ENCODE measurements at places on chromosomes 11 and 22.

GRCh38 chr11:69773626-69774353 lies 1.4 kb downstream of the FGF4 start:
- DNase-seq = no peak

DNA sequence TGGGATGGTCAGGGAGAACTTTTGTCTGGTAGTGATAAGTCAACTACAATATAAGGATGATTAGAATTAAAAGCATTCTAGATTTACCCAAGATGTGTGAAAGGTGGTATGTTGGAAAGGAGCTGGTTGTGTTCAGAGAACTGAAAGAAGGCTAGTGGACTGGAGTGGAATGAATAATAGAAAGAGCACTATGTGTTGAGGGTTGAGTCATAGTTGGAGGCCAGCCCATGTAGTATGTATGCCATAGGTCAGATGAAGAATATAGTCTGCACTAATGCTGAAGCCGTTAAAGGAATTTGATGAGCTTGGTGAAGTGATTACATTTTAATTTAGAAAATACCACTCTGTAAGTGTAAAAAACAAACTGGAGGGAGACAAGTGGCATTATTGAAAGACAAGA lies 514.1 kb downstream of the CNTN5 start:
- DNase-seq = peak; percentile 44

DNA sequence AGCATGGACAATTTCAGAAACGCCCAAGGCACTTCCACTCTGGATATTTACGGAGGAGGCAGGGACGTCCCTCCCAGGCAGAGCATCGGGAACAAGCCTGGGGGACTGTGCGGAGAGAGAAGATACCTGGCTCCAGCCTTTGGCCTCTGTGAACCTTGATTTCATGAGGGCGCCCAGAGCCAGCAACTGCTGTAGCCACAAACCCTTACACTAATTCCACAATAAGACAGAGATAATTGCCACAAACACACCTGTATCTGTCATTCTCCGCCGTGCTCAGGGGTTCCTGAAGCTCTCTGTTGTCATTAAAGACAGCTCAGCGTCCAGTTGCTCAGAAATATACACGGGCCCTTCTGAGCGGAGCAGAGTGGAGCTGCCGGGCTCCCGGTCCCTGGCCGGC lies 1292.1 kb downstream of the TBC1D22A start:
- DNase-seq = no peak

DNA sequence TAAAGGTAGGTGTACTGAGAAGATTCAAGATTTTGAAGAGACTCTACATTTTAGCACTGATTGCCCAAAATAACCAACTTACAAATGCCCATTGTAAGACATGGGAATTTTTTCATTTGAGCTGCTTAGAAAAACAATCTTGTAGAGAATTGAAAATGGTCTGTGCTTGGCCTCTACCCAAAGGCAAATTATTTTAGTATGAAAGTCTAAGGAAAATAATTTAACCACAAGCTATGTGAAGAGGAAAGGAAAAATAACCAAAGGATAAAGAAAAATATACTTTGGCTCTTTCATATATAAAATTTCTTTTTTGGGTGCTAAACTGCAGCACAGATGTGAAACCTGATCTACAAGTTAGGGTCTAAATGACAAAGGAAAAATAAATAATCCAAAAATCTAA lies 54.9 kb downstream of the ME3 start:
- peak; percentile 88 for DNase-seq

DNA sequence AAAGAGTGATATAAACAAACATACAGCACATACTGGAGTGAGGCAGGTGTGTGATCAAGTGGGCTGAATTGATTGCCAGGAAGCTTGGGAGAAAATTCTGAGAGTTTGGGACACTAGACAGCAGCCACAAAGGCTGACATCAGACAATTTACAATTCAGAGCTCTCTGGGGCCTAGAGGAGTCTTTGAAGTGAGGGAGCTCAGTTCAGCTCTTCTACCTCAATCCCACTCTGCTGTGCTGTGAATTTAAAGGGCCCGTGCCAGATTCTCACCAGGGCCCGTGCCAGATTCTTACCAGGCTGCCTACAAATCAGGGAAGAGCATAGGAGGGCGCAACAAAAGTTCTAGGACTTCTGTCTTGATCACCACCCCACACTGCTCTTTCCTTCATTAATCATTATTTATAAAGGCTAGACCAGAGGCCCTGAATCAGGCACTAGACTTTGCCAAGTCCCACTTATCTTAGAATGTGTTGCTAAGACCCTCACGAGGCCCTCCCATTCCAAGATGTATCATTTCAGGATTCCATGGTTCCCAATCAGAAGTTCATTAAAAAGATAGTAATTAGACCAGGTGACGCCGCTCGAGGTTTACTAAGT lies 112.4 kb downstream of the KIRREL3 start:
- no peak for DNase-seq

DNA sequence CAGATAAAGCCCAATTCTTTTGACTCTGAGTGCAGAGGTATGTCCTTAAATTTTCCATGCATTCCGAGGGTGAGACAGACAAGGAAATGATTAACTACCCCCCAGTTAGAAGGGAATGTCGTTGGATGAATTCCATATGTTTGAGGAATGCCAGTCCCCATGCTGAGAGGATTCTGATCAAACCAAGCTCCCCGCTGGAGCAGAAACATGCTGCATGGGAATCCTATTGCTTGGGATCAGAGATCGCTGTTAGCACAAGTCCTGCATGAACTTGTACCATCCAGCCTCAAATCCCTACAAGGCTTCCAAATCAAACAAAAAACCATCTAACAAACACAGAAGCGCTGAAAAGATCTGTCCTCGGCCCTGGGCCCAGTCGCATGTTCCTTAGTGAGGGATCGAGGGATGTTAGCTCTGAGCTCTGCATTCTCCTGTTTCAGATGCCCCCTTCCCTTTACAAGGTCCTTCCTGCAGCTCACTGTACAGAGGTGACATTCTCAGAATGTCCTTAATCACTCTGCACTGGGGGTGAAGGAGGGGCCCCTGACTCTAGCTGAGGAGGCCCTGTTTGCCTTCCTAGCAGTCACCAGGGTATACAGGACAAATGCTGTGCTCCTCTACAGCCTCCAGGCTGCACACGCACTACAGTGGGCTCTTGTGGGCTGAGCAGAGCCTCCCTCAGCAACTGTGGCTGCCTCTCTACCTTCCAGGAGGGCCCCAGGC lies 353.4 kb downstream of the TENM4 start:
- peak; percentile 99 for DNase-seq

- peak; percentile 69 for DNase-seq
Observed at GRCh38 chr11:117026593-117027330, 71.5 kb downstream of the SIK3 start.

- DNase-seq = no peak
Observed at GRCh38 chr22:33535937-33536875, 384.1 kb downstream of the LARGE1 start.

- no peak for DNase-seq
Observed at GRCh38 chr11:43747130-43747802, 66.7 kb downstream of the HSD17B12 start.

- peak; percentile 61 for DNase-seq
Observed at GRCh38 chr11:70281156-70281609, 10.7 kb downstream of the PPFIA1 start.

- no peak for DNase-seq
Observed at GRCh38 chr11:19598456-19598855, 114.2 kb upstream of the NAV2 start.

Measured in fibroblast of skin of scalp (primary cell).